ENCODE measurements at places on chromosomes 11 and 22. TPM values are rescaled to one million over a fixed set of nuclear protein-coding genes. Genes with fewer than 3 reads are reported as not detected.

DNA sequence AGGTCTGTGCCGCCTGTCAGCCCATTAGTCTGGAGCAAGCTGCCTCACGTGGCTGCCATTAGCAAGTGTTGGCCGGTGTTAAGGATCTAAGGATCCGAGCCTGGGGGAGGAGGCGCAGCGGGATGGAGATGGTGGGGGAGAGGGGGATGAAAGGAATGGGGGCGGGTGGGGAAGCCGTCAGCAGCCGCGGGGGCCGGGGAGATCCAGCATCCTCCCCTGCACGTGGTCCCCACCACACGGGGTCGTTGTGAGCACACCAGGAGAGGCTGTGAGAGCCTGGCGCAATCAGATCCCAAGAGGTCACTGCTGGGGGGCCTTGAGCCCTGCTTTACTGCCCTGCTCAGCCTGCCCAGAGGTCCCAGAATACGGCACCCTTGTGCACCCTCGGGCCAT lies 7.3 kb downstream of the CABP7 start:
- DNase-seq: no peak

DNA sequence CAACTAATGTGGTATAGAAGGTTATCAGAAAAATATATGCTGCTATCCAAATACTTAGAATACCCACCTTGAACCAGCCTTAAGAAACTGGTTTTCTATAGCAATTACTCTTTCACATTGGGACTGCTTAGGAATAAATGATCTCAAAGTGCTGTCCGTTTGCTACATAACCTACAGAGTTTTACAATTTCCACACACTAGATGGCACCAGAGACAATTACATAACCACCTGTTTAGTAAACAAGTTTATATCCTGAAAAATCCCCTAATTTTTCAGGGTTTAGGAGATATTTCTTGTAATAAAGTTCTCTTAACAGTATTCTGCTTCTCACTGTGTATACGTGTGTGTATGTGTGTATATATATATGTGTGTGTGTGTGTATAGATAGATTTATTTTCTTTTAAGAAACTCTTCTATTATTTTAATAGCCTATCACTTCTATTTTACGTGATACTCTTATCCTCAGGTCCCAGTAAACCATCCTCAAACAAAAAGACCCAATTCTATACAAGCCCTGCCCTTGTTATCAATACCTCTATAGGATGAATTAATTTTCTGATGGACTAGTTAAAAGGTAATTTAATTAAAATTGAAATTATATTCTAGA lies 6.7 kb upstream of the OR5I1 start:
- no peak for DNase-seq

- DNase-seq: no peak
These were observed 30.6 kb upstream of the DRD2 start for GRCh38 chr11:113505541-113506375.

DNA sequence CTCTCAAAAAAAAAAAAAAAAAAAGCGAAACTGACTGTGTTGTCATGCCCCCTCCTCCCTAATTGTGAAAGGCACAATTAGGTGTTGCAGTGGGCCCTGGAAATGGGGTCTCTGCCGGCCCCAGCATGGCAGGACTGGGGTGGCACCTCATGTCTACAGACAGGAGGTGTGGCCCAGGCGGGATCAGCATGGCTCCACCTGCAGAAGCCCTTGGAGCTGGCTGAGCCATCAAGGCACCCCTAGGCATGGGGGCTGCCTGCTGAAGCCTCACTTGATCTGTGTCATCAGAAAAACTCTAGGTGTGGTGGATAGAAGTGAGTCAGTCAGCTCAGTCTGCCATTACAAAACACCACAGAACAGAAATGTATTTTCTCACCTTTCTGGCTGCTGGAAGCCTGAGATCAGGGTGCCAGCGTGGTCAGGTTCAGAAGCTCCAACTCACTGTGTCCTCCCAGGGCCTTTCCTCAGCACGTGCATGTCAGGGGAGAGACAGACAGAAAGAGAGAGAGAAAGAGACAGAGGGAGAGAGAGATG lies 10.1 kb upstream of the B4GALNT4 start:
- peak; percentile 51 for DNase-seq

- DNase-seq: no peak
These were observed 22.0 kb upstream of the IRAG1 start for GRCh38 chr11:10715571-10715970.

GRCh38 chr11:34446386-34446785 lies 7.7 kb downstream of the CAT start:
- no peak for DNase-seq

DNA sequence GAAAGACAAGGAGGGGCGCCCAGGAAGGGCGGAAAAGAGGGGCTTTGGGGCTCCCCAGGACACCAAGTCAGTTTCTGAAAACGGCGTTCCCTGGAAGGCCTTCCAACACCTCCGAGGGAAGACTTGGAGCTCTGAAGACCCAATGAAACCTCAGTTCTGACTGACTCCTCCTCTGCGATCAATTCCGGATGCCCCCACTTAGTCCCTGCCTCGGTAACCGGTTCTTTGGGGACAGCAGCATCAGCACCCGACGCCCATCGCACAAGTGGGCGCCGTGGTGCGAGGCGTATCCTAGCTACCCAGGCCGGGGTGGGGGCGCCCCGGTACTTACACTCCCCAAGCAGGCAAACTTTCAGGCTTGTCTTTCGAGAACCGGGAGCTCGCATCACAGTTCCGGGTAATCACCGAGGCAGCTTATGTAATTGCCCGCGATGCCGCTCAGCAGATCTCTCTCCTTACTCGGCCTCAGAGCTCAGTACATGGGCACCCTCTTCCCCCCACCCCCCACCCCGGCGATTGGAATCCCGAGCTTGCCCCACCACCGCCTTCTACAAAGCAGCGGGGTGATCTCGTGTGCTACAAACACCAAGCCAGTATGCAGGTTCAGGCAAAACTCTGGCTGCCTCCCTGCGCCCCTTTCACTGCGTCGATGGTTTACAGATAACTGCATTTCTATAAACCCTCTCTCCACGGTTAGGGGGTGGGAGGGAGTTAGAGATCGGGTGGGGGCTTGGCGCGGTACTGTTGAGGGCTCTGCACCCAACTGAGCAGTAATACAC lies 2.0 kb downstream of the TENM4 start:
- no peak for DNase-seq

DNA sequence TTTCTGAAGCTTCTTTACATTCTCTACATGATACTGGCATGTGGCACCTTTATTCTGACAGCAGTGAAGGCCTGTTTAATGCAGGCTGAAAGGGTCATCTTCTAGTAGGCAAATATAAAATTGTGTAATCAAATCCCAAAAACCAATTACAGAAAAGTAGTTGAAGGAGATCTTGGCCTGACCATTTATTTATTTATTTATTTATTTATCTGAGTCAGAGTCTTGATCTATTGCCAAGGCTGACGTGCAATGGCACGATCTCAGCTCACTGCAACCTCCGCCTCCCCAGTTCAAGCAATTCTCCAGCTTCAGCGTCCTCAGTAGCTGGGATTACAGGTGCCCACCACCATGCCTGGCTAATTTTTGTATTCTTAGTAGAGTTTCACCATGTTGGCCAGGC lies 22.7 kb upstream of the CECR2 start:
- DNase-seq: no peak

DNA sequence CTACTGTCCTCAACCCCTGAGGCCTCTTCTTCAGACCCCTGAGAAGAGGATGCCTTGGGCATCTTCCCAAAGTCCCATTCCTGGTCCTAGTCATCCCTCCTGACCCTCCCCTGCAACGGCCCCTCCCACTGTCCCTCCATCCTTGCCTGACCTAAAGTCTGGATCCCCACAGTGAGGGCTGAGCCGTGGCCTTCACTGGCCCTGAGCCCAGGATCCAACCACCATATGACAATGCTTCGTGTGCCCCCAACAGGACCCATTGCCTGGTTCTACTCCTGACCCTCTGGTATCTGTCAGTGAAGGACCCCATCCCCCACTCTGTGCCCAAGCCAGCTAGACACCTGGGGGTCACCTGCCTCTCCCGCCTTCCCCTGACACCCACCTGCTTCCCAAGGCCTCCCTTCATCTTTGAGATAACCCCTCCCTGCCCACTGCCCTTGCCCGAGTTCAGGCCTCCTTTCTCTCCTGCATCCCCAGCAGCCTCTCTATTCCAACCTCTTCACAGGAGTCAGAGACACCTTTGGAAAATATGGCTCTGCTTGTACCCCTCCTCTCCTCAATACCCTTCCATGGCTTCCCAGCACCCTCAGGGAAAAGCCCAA lies 48.0 kb downstream of the LRRC32 start:
- peak; percentile 59 for DNase-seq

DNA sequence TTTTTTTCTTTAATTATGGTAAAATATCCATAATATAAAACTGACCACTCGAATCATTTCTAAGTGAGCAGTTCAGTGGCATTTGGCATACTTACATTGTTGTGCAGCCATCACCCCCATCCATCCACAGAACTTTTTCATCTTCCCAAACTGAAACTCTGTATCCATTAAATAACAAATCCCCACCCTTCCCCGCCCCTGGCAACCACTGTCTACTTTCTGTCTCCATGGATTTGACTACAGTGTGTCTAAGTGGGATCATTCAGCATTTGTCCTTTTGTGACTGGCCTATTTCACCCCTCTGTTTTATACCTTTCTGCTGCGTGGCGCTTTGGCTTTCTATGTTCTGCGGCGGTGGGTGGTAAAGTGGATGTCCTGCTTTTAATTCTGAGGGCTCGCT lies 49.1 kb downstream of the RTN4R start:
- DNase-seq: no peak

- DNase-seq: no peak
These were observed 128.9 kb downstream of the CCDC34 start for GRCh38 chr11:27234043-27234668.

DNA sequence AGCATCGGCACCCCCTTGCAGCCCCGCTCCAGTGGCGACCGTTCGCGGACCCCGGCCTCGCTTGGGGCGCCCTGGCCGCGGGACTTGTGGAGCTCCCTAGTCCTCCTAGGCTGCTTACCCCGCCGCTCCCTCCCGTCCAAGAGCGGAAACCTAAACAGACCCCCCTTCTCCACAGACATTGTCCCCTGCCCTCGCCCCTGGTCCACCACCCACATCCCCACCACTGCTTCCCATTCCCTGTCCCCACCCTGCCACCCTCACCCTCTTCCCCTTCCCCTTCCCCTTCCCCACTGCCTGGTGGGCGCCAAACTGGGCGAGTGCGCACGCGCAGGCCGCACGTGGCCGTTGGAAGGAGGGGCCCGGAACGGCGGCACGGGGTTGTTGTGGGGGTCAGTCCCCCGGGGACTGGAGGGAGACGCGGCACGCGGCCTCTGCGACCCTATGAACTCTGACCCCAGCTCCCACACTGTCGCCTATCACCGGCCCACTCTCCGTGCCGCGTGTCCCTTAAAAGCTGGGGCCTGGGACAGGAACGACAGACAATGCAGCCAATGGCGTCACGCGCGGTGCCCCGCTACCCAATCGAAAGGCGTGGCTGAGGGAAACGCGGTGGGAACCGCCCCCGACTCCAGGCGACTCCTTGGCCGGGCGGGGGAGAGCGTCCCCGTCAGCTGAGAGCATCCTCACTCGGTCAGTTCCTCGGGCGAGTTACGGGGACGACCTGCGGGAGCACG lies at the start of gene SNX32:
TSS of gene SNX32 (plus strand) at position 667 of the 734 bp plus-strand sequence. CDS start 103 bp downstream, outside the sequence.
- peak; percentile 98 for DNase-seq

- DNase-seq: no peak
These were observed 283.7 kb upstream of the ANO5 start for GRCh38 chr11:21909145-21909544.

- no peak for DNase-seq
These were observed 46.7 kb downstream of the CD44 start for GRCh38 chr11:35185696-35186095.

DNA sequence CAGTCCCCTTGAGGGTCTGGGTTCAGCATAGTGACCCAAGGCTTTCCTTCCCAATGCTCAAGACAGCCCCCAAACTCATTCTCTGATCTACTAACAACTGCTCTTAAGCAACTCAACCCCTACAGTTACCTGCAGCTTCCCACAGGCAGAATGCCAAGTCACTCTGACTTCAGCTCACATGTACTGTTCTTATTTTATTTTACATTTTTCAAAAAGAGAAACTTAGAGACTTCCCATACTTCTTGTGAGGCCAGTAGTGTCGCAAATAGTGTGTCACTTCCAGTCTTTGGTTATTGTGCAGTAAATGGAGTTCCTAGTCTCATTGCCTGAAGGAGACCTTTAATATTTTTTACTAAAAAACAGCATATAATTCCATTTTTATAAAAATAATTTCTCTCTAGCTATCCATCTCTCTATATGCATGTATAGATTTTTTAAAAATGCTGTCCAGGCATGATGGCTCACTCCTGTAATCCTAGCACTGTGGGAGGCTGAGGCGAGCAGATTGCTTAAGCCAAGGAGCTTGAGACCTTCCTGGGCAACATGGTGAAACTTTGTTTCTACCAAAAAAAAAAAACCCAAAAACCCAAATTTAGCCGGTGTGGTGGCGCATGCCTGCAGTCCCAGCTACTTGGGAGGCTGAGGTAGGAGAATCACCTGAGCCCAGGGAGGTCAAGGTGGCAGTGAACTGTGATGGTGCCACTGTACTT lies 41.8 kb downstream of the ENTHD1 start:
- no peak for DNase-seq

DNA sequence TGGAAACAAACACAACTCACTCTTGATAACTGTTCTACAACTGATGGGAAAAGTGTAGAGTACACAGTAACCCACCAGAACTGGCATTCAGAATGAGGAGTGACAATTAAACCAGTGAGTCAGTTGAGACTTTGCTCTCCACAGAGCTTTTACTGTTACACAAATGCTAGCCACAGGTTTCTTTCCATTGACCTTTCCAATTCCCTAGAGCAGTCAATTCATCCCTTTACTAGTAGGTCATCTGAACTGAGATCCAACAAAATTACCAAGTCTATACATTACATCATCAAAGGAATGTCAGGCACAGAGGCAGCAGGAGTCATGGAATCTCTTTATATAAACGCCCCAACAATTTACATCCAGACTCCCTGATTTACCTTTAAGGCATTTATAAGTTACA lies 65.9 kb downstream of the PHF21A start:
- DNase-seq: no peak

DNA sequence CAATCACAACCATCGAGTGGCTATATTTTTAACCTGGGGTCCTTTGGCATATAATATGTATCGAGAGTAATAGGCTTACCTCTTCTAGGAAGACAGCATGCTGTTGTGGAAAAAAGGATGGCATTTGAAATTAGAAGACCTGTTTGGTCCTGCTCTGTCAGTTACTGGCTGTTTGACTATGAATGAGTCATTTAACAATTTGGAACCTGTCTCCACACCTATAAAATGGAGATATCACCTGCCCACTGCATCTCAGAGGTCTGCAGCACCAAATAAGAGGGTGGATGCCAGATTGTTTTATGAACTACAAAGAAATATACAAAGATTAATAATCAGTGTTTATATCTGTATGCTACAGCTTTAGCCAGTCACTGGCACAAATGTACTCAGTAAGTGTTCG lies 60.8 kb downstream of the SLC25A17 start:
- DNase-seq: no peak

Gene NF2
- 43.4 TPM for total RNA-seq

Gene P2RY2
- 13.5 TPM for total RNA-seq

Gene MYRF
- 0.27 TPM for total RNA-seq

Gene DCUN1D5
- 19.9 TPM for total RNA-seq

Gene OR8G1
- not detected for total RNA-seq

Gene SLC15A3
- total RNA-seq: 11.6 TPM

Gene RBMXL2
- total RNA-seq: not detected

Gene TOP3B
- 13.1 TPM for total RNA-seq

Gene CRYAB
- total RNA-seq: 8,606 TPM
